GDM1 (cell line): ENCODE measurements at places on chromosomes 7 and 10.

- no peak for DNase-seq
Observed at GRCh38 chr7:131364767-131365344, 37.2 kb downstream of the MKLN1 start.

DNA sequence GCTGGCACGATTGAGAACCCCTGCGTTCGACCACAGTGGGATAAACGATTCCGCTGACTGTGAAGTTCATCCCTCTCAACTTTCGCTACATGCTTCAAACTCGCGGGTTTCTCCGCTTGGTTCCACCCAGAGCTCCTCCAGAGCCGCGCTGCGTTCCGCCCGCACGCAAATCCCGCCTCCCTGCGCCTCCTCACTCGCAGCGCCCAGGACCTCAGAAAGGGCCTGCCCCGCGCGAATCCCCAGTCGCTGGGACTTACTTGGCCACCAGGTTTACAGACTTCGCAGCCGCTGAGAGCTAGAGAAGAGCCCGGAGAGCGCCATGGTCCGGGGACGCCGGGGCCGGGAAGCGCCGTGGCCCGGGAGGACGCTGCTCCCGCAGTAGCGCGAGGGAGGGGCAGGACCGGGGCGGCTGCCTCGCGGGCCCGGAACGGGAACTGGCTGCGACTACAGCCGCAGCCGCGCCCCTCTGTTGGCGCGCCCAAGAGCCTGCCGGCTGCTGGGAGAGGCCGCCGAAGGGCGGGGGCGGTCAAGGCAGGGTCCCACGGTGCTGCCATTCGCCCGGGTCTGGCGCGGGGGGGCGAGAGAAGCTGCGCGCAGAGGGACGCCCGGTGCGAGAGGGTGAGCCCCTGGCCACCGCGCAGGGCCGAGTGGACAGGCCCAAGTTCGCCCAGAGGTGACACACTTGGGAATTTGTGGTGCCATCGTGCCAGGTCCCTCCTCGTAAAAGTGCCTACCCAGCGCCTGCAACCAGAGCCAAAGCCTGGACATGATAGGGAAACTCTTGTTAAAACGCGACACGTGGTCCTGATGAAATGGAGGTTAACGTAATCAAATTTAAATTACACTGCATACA, at the start of gene NOD1:
Gene NOD1 (minus strand): TSS at position 436 of the 853 bp plus-strand sequence. CDS start 21,863 bp downstream, outside the sequence.
- DNase-seq = peak; percentile 75

GRCh38 chr7:24328050-24328449, 44.1 kb downstream of the NPY start:
- DNase-seq = no peak

DNA sequence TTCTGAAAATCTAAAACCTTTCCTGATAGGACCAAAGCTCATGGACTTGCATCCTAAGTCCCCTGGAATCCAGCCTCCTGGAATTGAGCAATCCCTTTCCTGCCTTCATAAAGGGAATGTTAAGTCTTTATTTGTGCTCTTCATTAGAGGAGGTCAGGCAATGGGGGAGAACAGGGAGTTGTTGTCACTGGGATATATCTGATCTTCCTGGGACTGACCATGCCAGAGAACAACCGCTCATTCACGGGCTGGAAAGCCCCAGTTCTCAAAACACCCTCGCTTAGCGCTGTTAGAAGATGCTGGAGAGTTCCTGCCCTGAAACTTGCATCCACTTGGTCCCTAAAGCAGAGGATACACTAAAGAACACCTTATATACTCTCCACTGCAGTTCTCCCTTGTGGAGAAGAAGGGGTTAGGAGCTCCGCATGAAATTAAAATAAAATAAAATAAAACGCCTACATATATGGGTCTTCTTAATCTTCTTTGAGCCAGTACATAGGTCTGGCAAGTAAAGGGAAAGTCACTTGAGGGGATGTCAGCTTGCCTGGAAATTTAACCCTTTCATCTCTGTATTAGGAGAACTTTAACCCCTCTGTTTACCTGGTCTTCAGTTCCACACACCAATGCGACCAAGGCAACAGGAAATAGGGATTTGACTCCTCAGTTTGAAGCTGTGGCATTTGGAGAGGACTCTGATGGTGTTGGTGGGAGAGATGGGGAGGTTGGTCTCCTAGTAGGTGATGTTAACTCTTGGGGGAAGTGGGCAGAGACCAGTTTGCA, 1.2 kb downstream of the SORCS1 start:
- DNase-seq = no peak

DNA sequence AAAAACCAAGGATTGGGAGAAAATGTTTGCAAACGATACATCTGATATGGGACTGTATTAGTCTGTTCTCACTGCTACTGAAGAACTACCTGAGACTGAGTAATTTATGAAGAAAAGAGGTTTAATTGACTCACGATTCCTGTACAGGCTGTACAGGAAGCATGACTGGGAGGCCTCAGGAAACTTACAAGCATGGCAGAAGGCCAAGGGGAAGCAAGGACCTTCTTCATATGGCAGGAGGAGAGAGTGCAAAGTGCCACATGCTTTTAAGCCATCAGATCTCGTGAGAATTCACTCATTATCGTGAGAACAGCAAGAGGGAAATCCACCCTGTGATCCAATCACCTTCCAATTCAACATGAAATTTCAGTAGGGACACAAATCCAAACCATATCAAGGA, 11.0 kb downstream of the ZNF713 start:
- no peak for DNase-seq
